AG09319 (cell line): ENCODE measurements at places on chromosomes 12 and 14.

GRCh38 chr12:75162845-75163244 lies 46.8 kb downstream of the KCNC2 start:
- DNase-seq: no peak

GRCh38 chr12:12072064-12072760 lies 1.5 kb downstream of the BCL2L14 start:
- no peak for DNase-seq

- no peak for DNase-seq
These were observed 30.8 kb upstream of the AKAP5 start for GRCh38 chr14:64434528-64434927.

GRCh38 chr14:68148276-68148675 lies 328.7 kb downstream of the RAD51B start:
- no peak for DNase-seq

DNA sequence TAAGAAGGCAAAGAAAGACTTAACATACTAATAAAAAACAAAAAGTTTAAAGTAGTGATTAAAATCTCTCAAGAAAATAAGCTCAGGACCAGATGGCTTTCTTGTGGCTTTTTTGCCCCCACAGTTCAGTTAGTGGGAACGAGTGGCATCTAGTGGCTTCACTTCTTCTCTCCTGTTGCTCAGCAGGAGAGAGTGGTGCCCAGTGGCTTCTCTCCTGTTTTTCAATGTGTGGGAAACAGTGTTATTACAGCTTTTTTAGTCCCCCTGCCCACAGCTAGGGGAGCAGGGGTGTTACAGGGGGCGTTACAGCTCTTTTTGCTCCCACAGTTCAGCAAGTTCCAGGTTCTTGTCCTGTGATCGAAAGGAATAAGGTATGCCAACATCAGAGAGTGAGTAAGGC lies 135.2 kb downstream of the RERGL start:
- DNase-seq: no peak

GRCh38 chr12:111409780-111410430 lies 4.2 kb downstream of the SH2B3 start:
- DNase-seq: no peak

DNA sequence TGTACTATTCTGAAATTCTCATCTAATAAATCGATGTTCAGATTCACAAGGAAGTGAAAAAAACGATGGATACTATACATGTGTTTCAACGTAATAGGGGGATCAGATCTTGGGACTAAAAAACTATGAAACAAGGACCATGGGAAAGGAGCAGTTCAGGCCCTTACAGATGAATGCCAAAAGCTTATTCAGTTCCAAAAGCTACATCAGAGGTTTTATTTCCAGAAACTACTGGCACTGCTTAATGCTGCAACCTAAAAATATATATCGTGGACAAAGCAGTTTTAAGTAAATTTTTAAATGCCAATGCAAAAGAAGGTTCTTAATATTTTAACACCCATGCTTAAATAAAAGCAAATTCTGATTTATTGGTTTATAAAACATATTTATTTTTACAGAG lies 38.5 kb downstream of the LRIG3 start:
- DNase-seq: no peak

- no peak for DNase-seq
These were observed 64.4 kb downstream of the TGFB3 start for GRCh38 chr14:75917322-75917945.

GRCh38 chr14:83842547-83842946 lies 1687.4 kb upstream of the FLRT2 start:
- DNase-seq: no peak

GRCh38 chr14:73888460-73888725 lies 1.7 kb downstream of the ZNF410 start:
- no peak for DNase-seq

DNA sequence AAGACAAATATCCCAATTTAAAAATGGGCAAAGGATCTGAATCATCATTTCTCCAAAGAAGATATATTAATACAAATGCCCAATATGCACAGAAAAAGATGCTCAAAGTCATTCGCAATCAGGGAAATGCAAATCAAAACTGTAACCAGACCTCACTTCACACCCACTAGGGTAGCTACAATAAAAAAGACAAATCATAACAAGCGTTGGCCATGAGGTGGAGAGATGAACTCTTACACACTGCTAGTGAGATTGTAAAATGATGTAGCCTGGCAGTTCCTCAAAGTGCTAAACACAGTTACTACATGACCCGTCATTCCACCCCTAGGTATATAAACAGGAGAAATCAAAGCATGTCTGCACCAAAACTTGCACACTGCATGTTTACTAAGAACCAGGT lies 30.4 kb downstream of the CDC42BPB start:
- DNase-seq: no peak

DNA sequence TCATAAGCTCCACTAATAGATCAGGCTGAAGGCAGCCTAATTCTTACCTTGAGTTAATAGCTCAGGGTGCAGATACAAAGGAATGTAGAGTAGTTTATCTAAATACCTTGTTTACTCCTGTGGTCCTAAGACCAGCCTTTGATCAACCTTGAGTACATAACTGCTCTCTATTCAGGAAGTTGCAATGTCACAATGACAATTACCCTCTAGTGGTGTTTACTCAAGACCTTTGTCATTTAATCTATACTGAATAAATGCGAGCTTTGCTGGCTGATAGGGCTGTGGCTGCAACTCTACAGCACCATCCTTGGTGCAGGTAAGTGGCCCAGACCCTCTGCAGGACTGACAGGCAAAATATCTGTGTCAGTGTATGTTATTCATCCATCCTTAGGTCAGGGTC lies 282.7 kb downstream of the ATXN7L3B start:
- DNase-seq: no peak

DNA sequence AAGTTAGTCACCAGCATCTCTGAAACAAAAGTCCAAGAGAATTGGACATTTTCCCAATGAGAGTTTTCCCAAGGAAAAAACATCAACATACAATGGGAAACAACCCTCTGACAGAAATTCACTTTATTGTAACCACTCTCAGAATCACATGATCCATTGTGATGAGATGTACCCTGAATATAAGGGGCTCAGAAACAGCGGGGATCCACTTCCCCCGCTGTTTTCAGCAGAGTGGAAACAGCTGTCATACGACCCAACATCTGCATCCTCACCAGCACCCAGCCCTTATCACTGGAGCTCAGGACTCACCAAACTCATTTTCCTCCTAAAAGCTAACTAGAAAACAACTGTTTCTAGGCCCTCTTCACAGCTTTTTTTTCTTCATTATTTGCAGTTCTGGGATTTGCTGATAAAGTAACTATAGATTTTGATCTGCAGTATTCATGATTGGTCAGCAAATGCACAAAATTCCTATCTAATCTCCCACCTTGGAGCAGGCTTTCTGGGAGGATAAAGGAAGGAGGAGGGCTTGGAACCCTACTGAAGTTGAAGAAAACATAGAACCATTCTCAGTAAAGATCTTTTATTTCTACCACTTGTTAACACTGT lies 31.3 kb downstream of the CORO1C start:
- no peak for DNase-seq

DNA sequence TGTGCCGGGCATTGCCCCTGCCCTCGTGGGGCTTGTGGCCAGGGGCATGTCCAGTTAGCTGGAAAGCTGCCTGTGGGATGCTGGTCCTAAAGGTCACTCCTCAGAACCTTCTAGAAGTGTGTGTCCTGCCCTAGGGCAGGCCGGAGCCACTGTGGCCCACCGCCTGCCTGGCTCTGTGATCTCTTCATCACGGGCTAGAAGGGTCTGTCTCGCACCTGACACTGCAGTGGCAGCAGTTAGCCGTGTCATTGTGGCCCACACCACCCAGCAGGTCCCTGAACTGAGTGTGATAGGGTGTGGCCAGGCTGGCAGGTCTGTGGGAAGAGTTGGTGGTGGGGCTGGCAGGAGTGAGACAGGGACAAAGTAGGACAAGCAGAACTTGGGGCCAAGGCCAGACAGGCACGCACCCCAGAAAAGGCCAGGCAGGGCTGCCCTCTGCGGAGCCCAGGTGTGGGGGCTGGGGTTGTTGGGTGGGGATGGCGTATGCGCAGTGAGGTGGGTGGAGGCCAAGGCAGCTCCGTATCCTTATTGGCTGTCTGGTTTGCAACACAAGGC lies 41.2 kb downstream of the ADGRD1 start:
- DNase-seq: no peak

- DNase-seq: no peak
These were observed 68.8 kb downstream of the SLC24A4 start for GRCh38 chr14:92391726-92392125.

DNA sequence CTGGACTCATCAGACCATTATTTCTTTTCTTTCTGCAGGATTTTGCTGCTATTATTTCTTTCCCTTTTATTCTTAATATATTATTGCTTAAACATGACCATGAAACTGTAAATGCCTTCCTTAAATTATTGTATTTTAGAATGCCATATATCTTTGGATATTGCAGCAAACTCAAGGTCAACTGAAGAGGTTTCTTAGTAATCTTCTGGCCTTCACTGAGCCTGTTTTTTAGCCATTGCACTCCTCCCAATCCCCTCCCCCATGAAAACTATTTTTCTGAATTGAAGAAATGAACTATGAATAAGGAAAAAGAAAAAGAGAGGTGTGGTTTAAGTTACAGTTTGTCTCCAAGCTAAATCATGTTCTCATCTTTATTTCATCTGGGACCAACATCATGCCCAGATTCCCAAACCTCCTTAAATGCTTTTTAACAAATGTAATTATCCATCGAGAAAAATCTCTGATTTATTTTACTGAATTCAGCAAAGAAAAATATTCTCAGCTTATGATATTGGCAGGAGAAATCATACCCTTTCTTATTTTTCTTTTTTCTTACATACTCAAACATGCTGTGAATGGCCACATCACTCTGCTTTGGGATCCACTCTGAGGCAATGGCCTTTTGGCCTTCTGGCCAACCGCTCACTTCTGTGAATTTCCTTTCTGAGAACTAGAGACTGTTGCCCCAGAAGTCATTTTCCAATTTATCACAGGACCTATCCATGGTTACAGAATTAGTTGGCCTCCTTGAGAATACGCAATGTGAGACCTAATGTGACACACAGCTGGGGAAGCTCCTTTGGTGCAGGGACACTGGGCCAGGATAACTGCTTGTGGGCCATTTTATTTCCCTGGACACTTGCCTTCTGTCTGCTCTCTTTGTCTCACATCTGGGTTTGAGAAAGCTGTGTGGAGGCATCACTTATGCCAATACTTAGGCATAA lies 50.9 kb downstream of the IGF1 start:
- no peak for DNase-seq

DNA sequence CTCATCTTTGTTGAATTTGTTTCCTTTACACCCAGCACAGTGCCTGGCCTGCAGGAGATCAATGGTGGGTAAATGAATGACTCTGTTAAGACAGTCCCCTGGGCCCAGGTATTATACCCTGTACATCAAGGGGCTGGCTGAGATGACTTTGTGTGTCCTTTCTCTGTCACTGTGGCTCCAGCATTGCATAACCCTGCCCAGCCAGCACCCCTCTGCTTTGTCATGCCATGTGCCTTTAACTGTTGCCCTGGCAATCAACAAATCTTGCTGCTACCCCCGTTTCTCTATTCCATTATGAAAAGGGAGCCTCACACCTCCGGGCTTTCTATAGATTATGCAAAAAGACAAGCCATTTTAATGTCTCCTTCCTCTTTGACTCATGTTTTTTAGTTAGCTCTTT lies 7.6 kb upstream of the FLVCR2 start:
- no peak for DNase-seq

- DNase-seq: no peak
These were observed 58.7 kb downstream of the LRRC74A start for GRCh38 chr14:76884853-76885276.

DNA sequence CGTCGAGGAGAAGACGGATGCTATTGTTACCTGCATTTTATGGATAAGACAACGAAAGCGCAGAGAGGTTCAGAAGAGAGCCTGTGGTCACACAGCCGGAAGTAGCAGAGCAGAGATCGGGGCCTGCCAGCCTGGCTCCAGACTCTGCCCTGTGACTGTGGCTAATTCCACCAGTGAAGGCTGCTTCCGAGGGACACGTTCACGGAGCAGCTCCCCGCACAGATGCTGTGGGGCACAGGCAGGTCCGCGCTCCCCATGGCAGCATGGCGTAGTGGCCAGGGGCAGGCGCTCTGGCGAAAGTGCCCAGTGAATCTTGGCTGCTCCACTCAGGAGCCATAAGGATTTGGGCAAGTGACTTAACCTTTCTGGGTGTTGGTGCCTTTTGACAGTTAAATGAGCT lies 9.8 kb downstream of the RIMBP2 start:
- no peak for DNase-seq

DNA sequence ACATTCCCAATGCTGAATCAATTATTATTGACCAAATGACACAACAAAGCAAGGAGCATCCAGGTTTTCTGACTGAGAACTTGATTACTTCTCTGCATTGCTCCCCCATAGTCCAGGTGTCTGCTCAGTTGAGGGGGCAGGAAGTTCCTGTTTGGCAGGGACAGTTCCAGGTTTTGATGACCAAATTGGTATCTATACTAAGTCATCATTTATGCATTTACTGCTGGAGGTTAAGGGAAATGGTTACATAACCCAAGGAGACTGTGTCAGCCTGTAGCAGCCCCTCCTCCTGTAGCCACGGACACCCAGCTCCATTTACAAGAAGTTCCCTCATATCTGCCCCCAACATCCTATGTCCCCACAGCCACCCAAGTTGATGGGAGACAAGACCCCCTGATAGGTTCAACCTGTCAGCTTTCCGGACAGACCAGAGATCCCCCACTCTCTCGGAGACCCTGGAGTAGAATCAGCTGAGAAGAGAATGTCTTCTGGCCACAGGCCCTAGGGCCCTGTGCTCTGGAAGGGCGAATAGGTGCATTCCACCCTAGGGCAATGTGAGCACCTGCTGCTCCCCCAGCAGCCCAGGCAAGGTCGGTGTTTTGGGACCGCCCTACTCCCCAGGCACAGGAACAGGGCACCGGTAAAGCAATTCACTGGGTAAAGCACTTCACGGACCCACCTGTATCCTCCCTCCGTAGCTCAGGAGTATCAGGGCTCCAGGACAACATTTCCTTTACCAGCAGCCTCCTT lies 23.6 kb downstream of the IRF2BPL start:
- DNase-seq: no peak

- no peak for DNase-seq
These were observed 35.7 kb upstream of the PNMA1 start for GRCh38 chr14:73749706-73750530.

DNA sequence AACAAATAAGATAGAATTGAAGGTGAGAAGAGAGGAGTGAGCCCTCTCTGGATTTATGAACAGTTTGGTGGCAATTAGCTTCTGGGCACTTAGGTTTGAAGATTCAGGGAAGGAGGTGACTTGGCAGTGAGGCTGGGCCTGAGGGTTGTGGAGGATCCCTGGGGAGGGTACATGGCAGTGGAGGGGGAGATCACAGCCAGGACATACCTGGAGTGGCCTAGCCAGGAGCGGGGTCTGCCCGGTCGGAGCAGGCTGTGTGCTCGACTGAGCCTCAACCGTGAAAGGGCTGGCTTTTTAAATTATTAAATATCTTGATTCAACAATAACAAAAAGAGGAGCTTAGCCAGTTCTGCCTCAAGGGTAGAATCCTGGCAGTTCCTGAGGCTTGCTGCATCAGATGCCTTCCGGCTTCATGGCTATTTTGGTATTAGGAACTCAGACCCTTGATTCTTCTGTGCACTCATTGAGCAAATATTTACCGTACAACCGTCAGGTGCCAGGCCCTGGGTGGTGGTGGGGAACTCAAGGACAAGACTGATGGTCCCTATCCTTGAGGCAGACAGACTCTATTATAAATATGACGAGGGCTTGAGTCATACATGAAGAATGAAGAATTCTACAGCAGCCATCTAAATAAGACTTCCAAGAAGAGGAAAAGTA lies 73.4 kb downstream of the SPTB start:
- DNase-seq: no peak

GRCh38 chr12:128425666-128426331 lies 158.8 kb downstream of the TMEM132C start:
- no peak for DNase-seq

- no peak for DNase-seq
These were observed 62.8 kb downstream of the LIN52 start for GRCh38 chr14:74147571-74147970.

- no peak for DNase-seq
These were observed 34.2 kb upstream of the KRR1 start for GRCh38 chr12:75545636-75546035.
